ENCODE measurements at places on chromosomes 1 and 21.
A peak's percentile ranks its signal among the peaks of the same experiment; 100 is the strongest.

DNA sequence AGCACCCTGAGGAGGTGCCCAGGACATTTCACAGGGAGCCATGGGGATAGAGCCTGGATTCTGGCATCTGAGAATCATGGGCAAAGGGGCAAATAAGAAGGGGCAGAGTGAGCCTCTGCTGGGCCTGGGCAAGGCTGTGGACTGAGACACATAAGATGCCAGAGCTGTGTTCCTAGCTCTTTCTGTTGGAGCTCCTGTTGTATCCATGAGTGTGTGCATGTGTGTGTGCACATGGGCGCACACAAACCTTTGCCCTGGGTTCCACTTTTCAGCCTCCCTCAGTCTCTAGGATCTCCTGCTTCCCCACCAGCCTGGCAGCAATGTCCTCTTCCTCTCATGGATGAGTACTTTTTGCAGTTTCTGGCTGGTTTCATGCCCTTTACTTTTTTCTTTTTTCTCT, 44.0 kb downstream of the ATF3 start:
- DNase-seq, result no peak

GRCh38 chr1:183498342-183498991, 26.2 kb downstream of the SMG7 start:
- no peak for DNase-seq

- DNase-seq, result no peak
Observed at GRCh38 chr1:239112101-239112935, 274.1 kb upstream of the CHRM3 start.

DNA sequence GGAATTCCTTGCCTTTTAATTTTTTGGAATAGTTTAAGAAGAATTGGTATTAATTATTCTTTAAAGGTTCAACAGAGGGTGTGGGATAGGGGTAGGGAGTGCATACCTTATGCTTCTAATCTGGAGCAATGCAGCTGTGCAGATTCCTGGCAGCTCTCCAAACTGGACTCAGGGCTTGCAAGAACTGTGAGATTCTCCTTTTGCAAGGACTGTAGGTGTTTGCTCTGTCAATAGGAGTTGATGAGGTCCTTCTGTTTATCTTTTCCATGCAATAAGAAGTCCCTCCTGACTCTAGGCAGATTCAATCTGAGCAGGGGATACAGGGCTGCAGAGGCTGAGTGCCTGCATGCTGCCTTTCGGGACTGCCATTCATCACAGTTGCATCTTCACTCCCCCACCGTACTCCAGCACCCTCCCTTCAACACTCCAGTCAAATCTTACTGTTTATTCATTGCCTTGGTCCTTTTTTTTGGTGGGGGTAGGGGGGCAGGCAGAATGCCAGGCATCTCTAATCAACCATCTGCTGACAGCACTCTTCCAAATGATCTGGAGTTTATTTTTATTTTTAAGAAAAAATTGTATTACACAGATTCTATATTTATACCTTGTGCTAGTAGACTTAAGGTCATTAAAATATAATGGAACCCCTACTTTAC, 122.3 kb downstream of the DISC1 start:
- no peak for DNase-seq

- DNase-seq, result no peak
Observed at GRCh38 chr1:9151328-9151860, 22.5 kb upstream of the GPR157 start.

DNA sequence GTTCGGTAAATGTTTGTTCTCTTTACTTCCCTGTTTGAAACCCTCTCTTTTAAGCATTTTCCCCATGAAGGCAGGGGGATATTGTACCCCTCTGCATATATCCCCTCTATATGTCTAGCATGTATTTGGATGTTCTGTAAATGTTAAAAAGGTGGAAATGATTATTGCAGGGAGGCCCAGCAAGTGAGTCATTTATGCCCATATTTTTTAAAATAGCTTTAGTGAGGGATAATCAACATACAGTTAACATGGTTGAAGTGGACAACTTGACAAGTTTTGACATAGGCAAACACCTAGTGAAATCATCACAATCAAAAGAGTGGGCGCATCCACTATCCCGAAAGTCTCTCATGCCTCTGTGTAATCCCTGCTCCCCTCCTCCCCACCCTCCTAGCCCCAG, 20.8 kb upstream of the RGS16 start:
- DNase-seq, result no peak

- no peak for DNase-seq
Observed at GRCh38 chr1:57041901-57042300, 76.1 kb upstream of the C8B start.

DNA sequence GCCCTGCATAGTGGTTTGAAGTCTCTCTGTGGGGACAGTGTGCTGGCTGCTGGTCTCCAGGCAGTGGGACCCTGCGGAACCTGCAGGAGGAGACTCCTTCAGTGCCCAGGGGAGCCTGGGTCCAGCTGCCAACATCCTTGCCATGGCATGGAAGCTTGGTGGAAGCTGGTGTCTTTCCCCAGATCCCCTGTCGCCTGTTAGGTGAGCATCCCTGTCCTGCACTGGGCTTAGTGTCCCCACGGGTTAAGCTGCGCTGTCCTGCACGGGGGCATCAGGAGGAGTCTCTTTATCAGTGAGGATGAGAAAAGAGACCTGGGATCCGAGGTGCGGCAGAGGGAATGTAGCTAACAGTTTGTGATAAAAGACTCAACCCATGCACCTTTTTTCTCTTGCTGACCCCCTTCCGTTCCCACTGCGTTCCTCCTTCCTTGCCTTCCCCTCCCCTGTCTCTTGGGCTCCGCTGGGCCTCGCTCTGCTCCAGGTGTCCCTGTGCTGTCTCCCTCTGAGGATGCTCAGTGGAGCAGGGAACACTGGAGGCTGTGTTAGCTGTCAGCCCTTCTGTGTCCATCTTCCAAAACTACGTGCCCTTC, 59.3 kb downstream of the SLC37A1 start:
- DNase-seq, result no peak

DNA sequence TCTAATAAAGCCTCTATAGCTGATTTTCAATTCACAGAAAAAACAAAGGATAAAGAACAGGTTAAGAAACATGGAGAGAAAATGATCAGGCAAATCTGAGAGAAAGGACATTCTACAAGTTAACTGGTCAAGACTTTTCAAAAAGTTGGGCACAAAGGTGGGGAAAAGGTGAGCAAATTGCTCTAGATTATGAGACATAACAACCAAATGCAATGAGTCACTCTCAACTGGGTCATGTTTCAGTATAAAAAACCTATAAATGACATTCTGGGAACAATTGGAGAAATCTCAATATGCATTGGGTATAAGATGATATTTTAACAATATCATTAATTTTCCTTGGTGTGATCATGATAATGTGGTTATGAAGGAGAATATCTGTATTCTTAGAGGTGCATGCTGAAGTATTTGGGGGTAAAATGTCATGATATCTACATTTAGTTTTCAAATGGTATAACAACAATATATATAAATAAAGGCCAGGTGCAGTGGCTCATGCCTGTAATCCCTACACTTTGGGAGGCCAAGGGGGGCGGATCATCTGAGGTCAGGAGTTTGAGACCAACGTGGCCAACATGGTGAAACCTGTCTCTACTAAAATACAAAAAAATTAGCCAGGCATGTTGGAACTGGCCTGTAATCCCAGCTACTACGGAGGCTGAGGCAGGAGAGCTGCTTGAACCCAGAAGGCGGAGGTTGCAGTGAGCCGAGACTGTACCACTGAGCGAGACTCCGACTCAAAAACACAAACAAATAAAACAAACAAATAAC, 27.0 kb downstream of the ANKRD13C start:
- peak; percentile 16 for DNase-seq

- peak; percentile 80 for DNase-seq
Observed at GRCh38 chr1:115280064-115280463, 58.0 kb downstream of the NGF start.

DNA sequence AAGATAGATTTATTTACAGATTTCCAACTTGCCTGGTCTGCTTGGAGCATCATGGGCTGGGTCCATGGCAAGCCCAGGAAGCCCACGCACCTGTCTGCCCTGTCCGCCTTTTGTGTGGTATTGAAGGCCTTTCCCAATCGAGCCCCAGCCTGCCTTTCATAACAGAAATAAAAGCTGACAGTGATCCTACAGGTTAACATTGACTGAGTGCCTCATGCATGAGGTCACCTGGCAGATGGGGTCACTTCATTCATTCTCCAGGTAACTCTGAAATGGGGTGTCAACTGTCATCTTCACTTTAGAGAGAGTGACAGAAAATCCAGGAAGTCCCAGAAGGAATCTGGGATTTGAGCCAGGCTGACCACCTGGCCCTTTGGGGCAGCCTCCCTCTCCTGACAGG, 36.3 kb upstream of the CASZ1 start:
- DNase-seq, result no peak

- peak; percentile 42 for DNase-seq
Observed at GRCh38 chr1:44645476-44646244, 28.6 kb downstream of the TMEM53 start.

DNA sequence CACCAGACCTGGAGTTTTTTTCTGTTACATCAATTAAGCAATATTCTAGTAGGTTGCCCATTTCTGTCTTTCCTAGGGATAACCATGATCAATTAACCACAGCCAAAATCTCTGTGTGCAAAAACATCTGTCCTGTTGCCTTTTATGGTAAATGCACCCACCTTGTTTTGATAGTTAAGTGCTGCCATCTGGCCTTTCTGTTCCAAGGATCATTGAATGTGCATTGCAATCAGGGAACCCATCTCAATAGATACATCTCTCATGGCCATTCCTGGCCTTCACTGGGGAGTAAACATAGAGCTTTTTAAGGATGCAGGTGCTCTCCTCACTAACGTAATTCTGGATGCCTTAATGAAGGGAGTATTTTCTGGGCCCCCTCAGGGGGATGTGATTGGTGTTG, 111.8 kb upstream of the KIAA1614 start:
- DNase-seq, result no peak

- DNase-seq, result no peak
Observed at GRCh38 chr1:211697356-211697755, 21.9 kb upstream of the NEK2 start.

- peak; percentile 67 for DNase-seq
Observed at GRCh38 chr21:38171723-38172344, 85.0 kb upstream of the KCNJ15 start.

- DNase-seq, result no peak
Observed at GRCh38 chr21:36966821-36967768, 626 bp upstream of the HLCS start.

- peak; percentile 68 for DNase-seq
Observed at GRCh38 chr1:2233997-2234761, 6.1 kb downstream of the SKI start.

DNA sequence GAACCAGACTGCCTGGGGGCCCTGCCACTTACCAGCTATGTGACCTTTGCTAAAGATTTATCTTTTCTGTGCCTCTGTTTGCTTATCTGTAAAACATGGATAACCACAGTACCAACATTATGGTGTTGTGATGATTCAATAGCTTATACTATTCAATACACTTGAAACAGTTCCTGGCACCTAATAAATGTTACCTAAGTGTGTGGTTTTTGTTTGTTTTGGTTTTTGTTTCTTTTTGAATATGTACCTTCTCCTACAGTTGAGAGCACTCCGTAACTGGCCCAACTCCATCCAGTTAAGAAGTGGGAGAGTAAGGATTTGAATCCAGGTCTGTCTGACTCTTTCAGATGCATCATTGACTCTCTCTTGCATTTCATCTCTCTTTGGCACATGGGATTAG, 125.8 kb upstream of the C8B start:
- no peak for DNase-seq

DNA sequence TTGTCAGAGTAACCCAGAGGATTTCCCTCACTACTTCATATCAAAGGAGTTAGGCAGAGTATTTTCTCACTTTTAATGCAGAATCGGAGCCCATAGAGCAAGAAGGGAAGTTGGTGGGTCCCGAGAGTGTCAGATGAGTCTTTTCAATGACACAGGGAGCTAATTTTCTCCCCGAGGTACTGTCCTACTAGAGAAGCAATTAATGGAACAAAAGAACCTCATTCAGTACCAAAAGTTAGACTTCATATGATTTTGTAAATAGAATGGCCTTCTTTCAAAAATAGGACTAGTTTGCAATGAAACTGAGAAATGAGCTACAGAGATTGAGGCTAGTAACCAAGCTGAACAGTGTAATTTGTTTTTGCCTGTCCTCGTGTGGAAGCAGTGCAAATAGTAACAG, 3.9 kb downstream of the NCAM2 start:
- no peak for DNase-seq

DNA sequence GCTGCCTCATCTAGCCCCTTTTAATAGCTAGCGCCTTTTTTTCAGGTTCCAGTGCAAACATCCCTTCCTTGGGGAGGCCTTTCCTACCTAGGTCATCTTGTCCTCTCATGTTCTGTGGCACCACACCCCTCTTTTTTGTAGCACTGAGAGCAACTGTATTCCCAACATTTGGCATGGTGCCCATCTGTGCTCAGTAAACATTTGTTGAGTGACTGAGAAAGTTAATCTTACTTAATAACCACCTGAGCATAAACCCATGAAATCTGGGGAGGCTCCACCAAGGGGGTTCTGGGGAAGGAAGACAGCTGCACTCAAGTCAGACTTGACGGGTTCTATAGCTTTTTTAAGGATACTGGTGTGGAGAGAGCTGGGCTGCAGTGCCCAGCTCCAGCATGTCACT, 90.0 kb downstream of the NOS1AP start:
- DNase-seq, result no peak

- DNase-seq, result no peak
Observed at GRCh38 chr1:247273013-247273412, 17.1 kb downstream of the VN1R5 start.

DNA sequence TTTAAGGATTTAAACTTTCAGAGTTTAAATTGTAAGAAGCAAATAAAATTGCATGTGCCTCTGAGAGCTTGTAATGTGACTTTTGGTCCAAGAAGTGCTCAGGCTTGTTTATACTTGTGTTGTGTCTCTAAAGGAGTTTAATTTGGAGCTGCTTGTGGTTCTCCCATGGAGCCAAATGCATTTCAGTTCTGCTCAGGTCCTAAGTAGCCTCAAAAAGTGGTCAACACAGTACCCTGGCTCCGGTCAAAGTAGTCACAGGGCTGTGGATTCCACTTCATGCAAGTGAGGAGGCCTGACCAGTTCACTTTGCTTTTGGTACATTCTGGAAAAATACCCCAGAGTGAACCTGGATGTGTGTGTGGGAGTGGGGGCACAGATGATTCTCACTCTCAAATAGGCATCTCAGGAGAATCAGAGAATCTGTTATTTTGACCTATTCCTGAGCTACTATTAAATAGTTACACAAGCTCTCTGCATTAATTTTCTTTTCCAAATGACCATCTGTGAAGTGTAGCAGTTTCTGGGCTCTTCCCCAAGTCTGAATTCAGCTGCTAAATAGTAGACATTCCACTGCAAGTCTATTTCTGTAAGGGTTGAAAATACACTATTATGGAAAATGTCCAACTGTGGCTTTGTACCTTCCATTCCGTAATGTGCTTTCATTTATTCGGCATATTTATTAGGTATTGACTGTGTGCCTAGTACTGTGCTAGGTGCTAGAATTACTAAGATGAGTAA, 31.7 kb upstream of the AGO1 start:
- DNase-seq, result peak; percentile 85

- no peak for DNase-seq
Observed at GRCh38 chr1:206445911-206446356, 24.3 kb upstream of the IKBKE start.

GRCh38 chr1:20411196-20411980, 74.6 kb downstream of the CAMK2N1 start:
- DNase-seq, result peak; percentile 90

- DNase-seq, result no peak
Observed at GRCh38 chr1:50349242-50349565, 74.0 kb downstream of the DMRTA2 start.
